Cortex of kidney (tissue), 1 donor: ENCODE measurements at places on chromosomes 6 and 20.

DNA sequence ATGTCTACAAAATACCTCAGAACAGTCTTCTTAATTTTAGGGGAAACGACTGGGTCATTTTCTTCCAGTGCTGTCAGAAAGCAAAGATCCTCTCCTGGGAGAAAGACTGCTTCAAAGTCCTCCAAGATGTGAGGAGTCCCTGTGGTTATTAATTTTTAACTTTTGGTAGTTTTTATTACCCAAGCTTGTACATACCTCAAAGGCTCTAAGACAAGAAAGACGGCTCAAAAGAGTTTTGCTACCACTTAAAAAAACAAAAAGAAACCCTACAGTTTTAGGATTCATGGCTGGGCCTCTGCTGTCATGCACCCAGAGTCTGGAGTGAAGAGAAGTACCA is 56.1 kb upstream of the APCDD1L start:
- DNase-seq = no peak

GRCh38 chr6:129661536-129662405 is 48.2 kb downstream of the ARHGAP18 start:
- no peak for DNase-seq

- DNase-seq = no peak
These were observed 6.1 kb upstream of the SFT2D1 start for GRCh38 chr6:166348305-166348949.

DNA sequence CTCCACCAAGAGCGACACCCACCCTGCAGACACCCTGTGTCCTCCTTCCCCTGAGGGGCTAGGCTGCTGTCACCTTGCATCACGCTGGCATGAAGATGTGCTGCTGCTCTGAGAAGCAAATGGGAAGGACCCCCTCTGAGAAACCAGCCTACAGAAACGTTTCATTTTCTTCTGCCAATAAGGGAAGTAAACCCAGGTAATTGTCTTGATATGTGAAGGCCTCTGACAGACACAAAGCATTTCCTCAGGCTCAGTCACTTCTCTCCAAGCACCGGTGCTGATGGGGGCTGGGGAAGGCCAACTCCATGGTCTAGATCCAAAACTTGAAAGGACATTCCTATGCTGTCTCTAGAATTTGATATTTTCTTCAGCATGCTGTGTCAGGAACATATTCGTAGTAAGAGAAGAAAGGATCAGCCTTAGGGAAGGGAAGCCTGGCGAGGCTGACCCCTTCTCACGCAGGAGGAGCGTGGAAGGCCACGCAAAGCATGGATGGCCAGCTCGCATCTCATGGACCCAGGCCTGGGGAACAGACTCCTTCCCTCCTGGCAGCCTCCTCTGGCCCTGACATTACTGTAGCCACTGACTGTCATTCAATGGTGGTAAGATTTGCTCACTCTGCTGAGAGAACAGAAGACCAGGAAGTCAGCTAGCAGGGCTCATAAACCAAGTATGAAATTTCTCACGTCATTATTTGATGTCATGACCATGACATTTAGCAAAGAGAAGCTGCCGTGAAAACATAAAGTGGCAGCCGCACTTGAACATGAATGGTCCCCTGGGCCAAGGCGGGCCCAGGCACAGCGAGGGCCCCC is 20.4 kb downstream of the ACSS1 start:
- no peak for DNase-seq

GRCh38 chr6:147384029-147384428 is 124.5 kb upstream of the SAMD5 start:
- no peak for DNase-seq

DNA sequence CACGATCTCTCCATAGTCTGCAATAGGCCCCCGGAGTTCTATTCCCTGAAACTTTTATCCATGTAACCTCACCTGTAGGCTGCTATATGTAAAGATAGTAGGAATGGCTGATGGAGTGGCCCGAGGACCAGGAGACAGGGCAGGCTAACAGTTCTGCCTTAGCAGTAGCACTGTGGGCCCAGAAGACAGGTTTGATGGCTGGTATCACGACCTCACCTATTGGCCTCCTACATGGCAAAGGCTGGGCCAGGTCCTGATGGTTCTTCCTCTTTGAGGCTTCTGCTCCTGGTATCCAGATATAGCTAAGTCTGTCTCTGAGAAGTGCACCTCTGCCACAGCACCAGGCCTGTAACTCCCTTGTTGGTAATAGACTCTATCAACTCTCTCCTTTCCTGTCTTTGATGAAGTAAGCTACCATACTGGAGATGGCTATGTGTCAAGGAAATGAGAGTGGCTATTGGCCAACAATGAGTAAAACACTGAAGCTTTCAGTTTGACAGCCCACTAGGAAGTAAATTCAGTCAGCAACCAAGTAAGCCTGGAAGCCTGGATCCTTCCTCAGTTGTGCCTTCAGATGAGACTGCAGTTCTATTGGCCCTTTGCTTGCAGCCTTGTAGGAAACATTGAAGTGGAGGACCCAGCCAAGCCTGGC is 5.7 kb downstream of the SPEF1 start:
- no peak for DNase-seq

DNA sequence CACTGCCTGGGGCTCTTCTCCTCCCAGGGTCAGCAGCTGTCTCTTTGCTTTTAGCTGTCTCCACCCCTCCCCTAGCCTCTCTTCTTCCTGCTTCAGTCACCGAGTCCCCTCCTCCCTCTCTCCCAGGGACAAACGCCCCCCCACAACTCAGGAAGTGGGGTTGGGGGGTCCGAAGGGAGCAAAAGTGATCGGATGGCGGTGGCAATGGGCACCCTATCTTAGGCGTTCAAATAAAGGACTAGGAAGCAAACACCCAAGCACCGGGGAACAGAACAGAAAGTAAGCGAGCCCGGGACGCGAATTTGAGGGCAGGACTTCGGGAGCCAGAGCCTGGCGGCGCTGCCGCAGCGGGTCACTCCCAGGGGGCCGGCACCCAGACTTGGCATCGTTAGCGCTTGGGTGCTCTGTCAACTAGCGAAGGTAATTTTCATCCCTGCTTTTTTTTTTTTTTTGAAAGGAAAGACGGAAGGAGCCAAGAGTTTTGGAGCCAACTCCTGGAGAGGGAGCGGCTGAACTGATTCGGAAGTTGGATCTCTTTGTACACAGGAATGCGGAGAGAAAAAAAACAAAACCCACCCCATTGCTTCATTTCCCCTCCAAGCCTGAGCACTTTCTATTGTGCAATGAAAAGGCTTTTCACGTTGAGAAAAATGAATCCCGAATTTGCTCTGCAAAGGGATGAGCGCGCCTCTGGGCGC is 815 bp upstream of the ITPR3 start:
- no peak for DNase-seq

DNA sequence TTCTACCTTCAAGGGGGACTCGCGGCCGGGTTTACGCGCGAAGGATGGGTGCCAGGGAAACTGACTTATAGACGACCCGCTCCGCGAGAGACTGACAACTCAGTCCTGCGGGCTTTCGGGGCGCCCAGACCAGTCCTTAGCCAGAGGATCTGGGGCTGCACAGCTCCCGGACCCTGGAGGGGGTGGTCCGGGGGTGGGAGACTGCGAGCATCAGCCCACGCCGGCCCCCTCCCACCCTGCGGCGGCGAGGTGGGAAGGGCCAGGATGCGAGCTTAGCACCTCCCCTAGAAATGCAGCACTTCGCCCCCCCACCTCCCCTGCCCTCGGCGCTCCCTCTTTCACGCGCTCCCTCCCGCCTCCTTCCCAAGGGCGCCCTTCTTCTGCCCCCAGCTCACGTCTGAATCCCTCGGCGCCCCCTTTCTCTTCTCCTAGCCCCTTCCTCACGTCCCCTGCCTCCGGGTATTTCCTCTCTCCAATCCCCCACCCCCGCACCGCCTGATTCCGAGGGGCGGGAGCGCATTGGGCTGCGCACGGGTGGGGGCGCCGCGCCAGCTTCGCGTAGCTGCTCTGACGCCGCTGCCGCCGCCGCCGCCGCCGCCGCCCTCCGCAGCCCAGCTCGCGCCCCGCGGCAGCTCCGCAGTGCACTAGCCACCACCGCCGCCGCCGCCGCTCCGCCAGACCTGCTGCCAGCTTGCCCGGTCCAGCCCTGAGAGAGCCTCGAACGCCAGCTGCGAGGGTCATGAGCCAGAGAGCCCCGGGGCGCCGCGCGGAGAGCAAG is at the start of gene SLC32A1:
Gene SLC32A1, plus strand, starts transcription at position 639 of the 778 bp plus-strand sequence. CDS start 239 bp downstream, outside the sequence.
- DNase-seq = no peak

DNA sequence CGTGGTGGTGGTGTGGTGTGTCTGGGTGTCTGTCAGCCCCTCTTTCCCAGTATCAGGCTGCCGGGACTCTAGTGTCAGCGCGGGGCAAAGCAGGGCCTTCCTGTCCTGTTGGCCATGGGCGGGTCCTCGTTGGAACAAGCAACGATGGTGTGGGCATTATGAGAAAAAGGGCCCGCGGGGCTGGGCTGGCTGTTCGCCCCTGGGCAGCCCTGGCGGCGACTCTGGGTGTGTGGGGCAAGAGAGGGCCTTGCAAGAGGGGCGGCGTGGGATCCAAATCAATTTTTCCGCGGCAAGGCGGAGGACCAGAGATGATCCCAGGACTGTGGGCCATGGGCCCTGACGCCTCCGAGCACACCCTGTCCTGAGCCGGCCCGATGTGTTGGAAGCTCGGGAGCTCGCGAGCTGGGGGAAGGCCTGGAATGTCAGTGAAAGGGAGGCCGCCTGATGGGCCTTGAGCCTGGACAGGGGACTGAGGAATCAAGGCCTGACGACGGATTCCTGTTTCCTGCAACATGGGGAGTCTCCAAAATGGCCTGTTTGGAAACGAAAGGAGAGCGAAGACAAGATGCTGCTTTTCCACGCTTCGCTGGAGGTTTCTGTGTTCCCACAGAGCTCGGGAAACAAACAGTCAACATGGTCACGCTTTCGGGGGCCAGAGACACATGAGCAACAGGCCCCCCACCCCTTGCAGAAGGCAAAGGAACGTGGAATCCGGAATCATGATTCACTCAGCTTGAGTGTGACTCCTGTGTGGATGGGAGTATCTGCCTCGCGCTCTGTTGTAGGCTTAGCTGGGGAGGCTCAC is 364.7 kb upstream of the DEFB115 start:
- no peak for DNase-seq

GRCh38 chr6:135630789-135631376 is 133.3 kb upstream of the AHI1 start:
- DNase-seq = no peak

GRCh38 chr6:26569433-26569764 is 27.4 kb upstream of the ABT1 start:
- no peak for DNase-seq

- no peak for DNase-seq
These were observed 91.7 kb downstream of the CLIC5 start for GRCh38 chr6:45923831-45924391.

GRCh38 chr20:58225452-58226200 is 2.8 kb downstream of the ANKRD60 start:
- DNase-seq = no peak

GRCh38 chr6:102015431-102015830 is 621.9 kb downstream of the GRIK2 start:
- no peak for DNase-seq

- no peak for DNase-seq
These were observed 85.2 kb downstream of the TCP11 start for GRCh38 chr6:35055891-35056290.

- DNase-seq = no peak
These were observed 133.5 kb upstream of the TMEM170B start for GRCh38 chr6:11404081-11404480.

DNA sequence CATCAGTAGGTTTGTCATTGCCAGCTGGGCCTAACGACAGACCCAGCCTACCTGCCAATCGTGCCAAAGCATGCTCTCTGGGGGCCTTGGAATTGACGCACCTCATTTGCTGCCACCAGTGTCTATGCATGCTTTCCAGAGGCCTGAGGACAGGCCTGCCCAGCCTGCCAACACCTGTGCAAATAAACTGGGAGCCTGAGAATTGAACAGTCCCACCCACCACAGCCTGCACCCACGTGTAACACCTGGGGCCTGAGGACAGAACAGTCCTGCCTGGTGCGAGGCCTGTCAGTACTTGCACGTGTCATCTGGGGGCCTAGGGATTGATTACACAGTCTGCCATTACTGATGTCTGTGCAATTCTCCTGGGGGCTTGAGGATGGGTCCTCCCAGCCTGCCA is 6.2 kb upstream of the RNF217 start:
- DNase-seq = no peak

GRCh38 chr6:43644940-43645612 is at the start of gene RSPH9:
RSPH9 (plus strand) TSS chr6:43645036; CDS start chr6:43645099, 63 bp downstream.
- no peak for DNase-seq

- no peak for DNase-seq
These were observed 32.3 kb upstream of the CTNNBL1 start for GRCh38 chr20:37661519-37661918.

DNA sequence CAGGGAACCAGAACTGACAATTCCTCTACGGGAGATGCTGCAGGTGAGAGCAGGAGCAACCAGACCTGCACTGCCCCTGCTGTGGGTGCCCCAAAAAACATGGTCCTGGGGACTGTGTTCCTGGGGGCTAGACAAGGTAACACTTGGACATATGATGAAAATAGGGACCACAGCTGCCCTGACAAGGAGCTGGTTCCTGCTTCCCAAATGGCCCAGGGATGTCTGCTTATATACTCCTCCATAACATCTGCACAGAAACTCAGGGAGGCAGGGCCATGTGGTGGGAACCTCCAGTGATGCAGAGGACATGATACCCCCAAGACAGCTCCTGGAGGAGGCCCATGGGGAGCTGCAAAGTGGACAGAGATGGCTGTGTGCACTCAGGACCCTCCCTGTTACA is 19.8 kb downstream of the HLA-F start:
- no peak for DNase-seq

- DNase-seq = no peak
These were observed 5.4 kb downstream of the NKX2-4 start for GRCh38 chr20:21391972-21392352.

DNA sequence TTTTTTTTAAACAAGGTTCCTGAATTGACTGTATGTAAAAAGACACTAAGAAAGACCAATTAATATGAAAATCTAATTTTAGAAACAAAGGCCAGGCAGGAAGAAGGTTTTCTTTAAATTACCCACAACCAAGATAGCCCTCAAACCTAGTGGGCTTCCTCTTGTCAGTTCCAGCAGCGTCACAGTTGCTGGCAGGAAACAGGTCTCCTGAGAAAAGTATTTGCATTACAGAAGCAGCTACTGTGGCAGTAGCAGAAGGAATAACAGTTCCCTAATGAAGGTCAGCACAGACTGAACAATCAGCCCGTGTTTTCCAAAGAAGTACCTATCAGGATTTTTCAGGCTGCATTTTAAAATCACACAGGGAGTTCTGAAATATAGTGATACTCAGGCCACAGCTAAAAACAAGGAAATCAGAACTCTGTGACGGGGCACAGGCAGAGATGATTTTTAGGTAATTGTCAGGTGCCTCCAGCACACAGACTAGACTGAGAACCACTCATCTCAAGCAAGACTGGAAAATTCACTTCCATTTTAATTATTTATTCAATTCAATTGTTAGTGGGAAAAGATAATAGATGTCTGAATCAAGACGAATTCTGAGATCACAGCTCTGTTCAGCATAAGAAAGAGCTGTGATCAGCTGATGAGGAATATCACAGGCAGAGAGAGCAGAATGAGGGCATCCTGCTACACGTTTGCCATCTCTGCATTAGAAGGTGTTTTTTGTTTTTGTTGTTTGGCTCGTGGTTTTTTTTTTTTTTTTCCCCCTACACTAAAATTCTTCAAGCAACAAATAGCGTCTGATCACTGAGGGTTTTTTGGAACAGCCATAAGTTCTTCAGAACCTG is 230.5 kb upstream of the KHDRBS2 start:
- DNase-seq = no peak

GRCh38 chr20:58011947-58012610 is 216.4 kb downstream of the ANKRD60 start:
- no peak for DNase-seq
